ENCODE measurements at places on chromosomes 16 and 17. TPM values are rescaled to one million over a fixed set of nuclear protein-coding genes. Genes with fewer than 3 reads are reported as not detected.

- no peaks in the 10 kb centered on the region for H3K36me3 ChIP-seq
- no peak overlapping the region for H3K27ac ChIP-seq
- H3K4me3 ChIP-seq = no peak overlapping the region
- DNase-seq = no peak
Measured at GRCh38 chr17:32739722-32740121, 137.2 kb downstream of the MYO1D start.

GRCh38 chr16:55690841-55691240 is 35.1 kb downstream of the SLC6A2 start:
- no peaks in the 10 kb centered on the region for H3K4me1 ChIP-seq
- peaks cover 10% of the 10 kb centered on the region for H3K27me3 ChIP-seq
- H3K4me3 ChIP-seq = no peak overlapping the region
- H3K36me3 ChIP-seq = no peaks in the 10 kb centered on the region
- DNase-seq = no peak

GRCh38 chr17:596287-596686 is 118.4 kb downstream of the VPS53 start:
- H3K4me3 ChIP-seq = no peak overlapping the region
- no peaks in the 10 kb centered on the region for H3K36me3 ChIP-seq
- no peak for DNase-seq
- H3K27me3 ChIP-seq = no peaks in the 10 kb centered on the region

Gene CHD9NB
- 0.10 TPM for polyA plus RNA-seq

GRCh38 chr17:78368348-78368747 is 8.5 kb upstream of the SOCS3 start:
- no peak overlapping the region for H3K27ac ChIP-seq
- no peaks in the 10 kb centered on the region for H3K36me3 ChIP-seq
- H3K4me1 ChIP-seq = peaks cover 8% of the 10 kb centered on the region
- DNase-seq = no peak
- no peaks in the 10 kb centered on the region for H3K27me3 ChIP-seq
- no peak overlapping the region for H3K4me3 ChIP-seq

Gene TSPAN10
- 2.9 TPM for polyA plus RNA-seq

- H3K27me3 ChIP-seq = peaks cover 17% of the 10 kb centered on the region
- no peak for DNase-seq
Measured at GRCh38 chr17:51435641-51436091, 175.3 kb downstream of the UTP18 start.
